CD8-positive, alpha-beta memory T cell (primary cell): ENCODE measurements at places on chromosomes 11 and 22. TPM values are rescaled to one million over a fixed set of nuclear protein-coding genes. Genes with fewer than 3 reads are reported as not detected.

GRCh38 chr11:111462329-111462728 lies 49.9 kb downstream of the BTG4 start:
- H3K4me3 ChIP-seq: no peak overlapping the region
- no peaks in the 10 kb centered on the region for H3K27me3 ChIP-seq
- no peaks in the 10 kb centered on the region for H3K36me3 ChIP-seq
- DNase-seq: no peak
- no peak overlapping the region for H3K27ac ChIP-seq

DNA sequence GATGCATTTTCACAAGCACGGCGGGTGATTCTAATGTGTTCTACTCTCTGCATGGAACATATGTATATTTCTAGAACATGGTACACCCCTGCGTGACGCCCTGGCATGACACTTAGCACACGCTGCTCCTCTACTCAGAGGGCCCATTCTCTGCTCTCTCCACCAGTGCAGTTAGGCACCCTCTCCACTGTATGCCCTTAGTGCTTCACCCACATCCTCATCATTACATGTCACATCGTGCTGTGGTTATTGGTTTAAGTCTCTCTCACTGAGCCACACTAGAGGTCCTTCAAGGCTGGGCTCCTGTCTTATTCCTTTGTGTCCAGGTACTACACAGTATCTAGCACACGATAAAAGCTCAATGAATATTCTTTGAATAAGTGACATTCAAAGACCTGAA lies 16.7 kb downstream of the TMPRSS13 start:
- H3K4me3 ChIP-seq: no peak overlapping the region
- no peaks in the 10 kb centered on the region for H3K27me3 ChIP-seq
- no peaks in the 10 kb centered on the region for H3K4me1 ChIP-seq
- no peak for DNase-seq
- no peaks in the 10 kb centered on the region for H3K36me3 ChIP-seq

DNA sequence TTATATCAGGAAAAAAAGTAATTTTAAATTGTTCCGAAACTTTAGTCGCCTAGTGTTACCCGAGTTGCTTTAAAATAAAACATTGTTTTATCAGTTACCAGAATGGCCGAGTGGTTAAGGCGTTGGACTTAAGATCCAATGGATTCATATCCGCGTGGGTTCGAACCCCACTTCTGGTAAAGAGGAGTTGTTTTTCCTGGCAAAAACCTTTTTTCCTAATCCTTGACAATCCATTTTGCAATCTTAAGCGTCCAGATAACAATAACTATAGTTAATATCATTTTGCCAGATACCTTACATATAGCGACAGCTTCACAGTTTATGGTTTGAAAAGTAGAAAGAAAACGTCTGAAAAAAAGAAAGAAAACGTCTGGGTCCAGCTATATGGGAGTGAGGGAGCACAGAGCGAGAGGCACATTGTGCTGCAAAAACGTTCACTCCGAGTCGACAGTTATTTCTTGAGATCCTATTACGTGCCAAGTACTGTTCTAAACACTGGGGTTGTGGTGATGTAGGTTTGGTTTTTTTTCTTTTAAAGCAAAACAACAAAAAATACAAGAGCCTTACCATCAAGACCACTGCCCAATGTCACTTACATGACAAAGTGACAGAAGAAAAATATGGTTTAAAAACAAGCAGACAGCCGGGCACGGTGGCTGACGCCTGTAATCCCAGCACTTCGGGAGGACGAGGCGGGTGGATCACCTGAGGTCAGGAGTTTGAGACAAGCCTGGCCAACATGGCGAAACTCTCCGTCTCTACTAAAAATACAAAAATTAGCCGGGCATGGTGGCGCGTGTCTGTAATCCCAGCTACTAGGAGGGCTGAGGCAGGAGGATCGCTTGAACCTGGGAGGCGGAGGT lies 40.6 kb downstream of the OR4D9 start:
- no peaks in the 10 kb centered on the region for H3K27me3 ChIP-seq
- H3K27ac ChIP-seq: peak overlapping the region; percentile 69
- DNase-seq: no peak
- peak overlapping the region; percentile 82 for H3K4me3 ChIP-seq

GRCh38 chr22:45212306-45212709 lies 28.4 kb downstream of the KIAA0930 start:
- H3K36me3 ChIP-seq: no peaks in the 10 kb centered on the region
- no peaks in the 10 kb centered on the region for H3K27me3 ChIP-seq
- H3K27ac ChIP-seq: no peak overlapping the region
- H3K4me3 ChIP-seq: no peak overlapping the region
- DNase-seq: peak; percentile 29
- no peaks in the 10 kb centered on the region for H3K4me1 ChIP-seq

DNA sequence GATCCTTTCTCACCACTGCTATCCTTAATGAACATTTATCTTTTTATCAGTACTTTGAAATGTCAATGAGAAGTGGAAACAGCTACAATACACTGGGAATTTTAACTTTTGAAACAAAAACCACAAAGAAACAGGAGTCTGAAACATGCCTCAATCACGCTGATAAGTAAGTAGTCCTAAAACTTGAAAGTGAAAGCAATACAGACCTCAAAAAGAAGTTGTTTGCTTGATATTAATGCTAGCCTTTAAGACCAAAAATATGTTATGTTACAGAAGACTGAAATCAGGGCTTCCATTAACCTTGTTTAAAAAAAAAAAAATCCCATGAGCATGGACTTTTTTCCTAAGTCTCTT lies 21.3 kb downstream of the PHF21A start:
- no peaks in the 10 kb centered on the region for H3K36me3 ChIP-seq
- no peaks in the 10 kb centered on the region for H3K27me3 ChIP-seq
- H3K4me3 ChIP-seq: peak overlapping the region; percentile 21
- H3K4me1 ChIP-seq: peaks cover 11% of the 10 kb centered on the region

- no peaks in the 10 kb centered on the region for H3K27me3 ChIP-seq
- H3K4me1 ChIP-seq: no peaks in the 10 kb centered on the region
- no peak overlapping the region for H3K4me3 ChIP-seq
- no peak for DNase-seq
- no peaks in the 10 kb centered on the region for H3K36me3 ChIP-seq
These were observed 165.0 kb downstream of the RCN1 start for GRCh38 chr11:32255841-32256240.

- H3K27me3 ChIP-seq: no peaks in the 10 kb centered on the region
- DNase-seq: no peak
- H3K36me3 ChIP-seq: no peaks in the 10 kb centered on the region
- H3K27ac ChIP-seq: no peak overlapping the region
- no peak overlapping the region for H3K4me3 ChIP-seq
- no peaks in the 10 kb centered on the region for H3K4me1 ChIP-seq
These were observed 8.1 kb upstream of the SLC22A12 start for GRCh38 chr11:64582885-64583284.

- no peaks in the 10 kb centered on the region for H3K27me3 ChIP-seq
- no peak overlapping the region for H3K4me3 ChIP-seq
- H3K4me1 ChIP-seq: no peaks in the 10 kb centered on the region
- no peak overlapping the region for H3K27ac ChIP-seq
- DNase-seq: no peak
These were observed 44.0 kb upstream of the CSNK2A3 start for GRCh38 chr11:11397036-11397415.

DNA sequence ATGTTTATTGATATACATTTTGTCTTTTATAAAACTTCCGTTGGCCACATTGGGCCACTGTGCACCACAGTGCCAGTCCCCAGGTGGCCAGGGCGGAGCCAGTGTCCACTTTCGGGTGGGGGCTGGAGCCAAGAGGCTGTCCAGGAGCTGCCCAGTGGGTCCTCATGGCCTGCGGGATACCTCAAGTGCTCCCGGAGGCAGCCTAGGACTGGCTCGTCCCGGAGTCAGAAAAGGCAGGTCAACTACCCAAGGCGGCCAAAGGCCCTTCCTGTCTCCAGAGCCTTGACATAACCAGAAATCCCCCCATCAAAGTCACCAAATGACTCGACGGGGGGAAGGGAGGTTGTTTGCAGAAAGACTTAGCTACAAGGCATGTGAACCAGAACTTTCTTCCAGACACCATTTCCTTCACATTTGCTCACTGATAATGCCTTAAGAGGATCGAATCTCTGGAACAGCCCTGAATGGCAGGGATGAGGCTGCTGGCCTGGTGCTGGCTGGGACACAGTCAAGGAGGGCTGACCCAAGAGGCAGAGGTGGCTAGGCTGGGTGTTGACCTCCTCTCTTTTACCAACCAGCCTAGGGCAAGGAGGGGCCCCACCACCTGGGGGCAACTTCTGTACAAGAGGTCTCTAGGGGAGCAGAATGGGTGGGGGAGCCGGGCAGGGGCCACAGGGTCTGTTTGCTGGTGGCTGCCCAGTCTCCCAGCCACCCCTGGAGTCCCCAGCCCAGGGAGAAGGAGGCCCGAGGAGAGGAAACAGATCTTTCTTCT lies 8.4 kb downstream of the MRGPRF start:
- H3K4me1 ChIP-seq: no peaks in the 10 kb centered on the region
- no peak overlapping the region for H3K4me3 ChIP-seq
- H3K27me3 ChIP-seq: no peaks in the 10 kb centered on the region
- no peak overlapping the region for H3K27ac ChIP-seq
- DNase-seq: no peak

DNA sequence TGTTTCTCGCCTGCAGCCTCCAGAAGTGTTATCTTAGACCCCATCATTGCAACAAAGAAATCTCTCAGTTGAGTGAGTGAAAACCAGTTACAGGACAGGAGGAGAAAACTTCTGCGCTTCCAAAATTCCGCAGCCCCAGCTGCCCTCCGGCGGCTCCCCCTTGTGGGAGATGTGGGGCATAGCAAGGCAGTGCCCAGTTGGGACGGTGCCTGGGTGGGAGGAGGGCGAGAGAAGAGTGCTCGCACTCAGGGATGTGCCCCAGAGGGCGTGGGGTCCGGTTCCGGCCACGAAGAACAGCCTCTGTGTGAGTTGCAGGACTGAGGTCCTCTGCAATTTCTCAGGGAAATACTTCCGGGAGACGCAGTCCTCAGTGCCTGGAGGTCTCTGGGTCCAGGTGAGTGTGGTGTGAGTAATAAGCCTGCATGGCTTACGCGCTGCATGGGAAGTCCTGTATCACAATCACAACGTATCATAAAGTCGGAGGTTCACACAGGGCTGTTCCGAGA lies 87.0 kb upstream of the BLID start:
- H3K27ac ChIP-seq: no peak overlapping the region
- no peaks in the 10 kb centered on the region for H3K4me1 ChIP-seq
- DNase-seq: peak; percentile 0
- no peak overlapping the region for H3K4me3 ChIP-seq
- no peaks in the 10 kb centered on the region for H3K36me3 ChIP-seq

DNA sequence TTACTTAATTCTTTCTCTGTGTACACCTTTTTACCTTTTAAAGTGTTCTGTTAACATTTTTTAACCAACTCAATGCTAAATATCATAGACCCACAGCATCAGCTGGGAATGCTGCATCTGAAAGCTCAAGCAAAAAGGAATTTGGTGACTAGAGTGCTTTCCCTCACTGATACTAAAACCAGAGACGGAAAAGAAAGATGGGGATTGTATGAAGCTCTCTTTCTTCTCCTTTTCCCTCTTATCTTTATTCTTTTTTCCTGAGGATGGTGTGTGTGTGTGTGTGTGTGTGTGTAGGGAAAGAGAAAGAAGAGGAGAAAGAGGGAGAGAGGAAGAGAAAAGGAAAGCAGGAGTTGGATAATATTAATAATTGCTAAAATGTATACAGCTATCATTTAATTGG lies 4.1 kb upstream of the SIK2 start:
- H3K27me3 ChIP-seq: no peaks in the 10 kb centered on the region
- H3K36me3 ChIP-seq: no peaks in the 10 kb centered on the region
- no peak for DNase-seq
- no peak overlapping the region for H3K27ac ChIP-seq
- H3K4me1 ChIP-seq: peaks cover 8% of the 10 kb centered on the region

- H3K36me3 ChIP-seq: peaks cover 4% of the 10 kb centered on the region
- no peak overlapping the region for H3K4me3 ChIP-seq
- H3K27ac ChIP-seq: no peak overlapping the region
- peaks cover 6% of the 10 kb centered on the region for H3K4me1 ChIP-seq
These were observed 10.8 kb downstream of the TMEM258 start for GRCh38 chr11:61781585-61781984.

GRCh38 chr11:98600103-98600502 lies 420.6 kb upstream of the CNTN5 start:
- H3K36me3 ChIP-seq: no peaks in the 10 kb centered on the region
- no peak overlapping the region for H3K4me3 ChIP-seq
- no peaks in the 10 kb centered on the region for H3K4me1 ChIP-seq
- DNase-seq: no peak
- no peak overlapping the region for H3K27ac ChIP-seq
- H3K27me3 ChIP-seq: no peaks in the 10 kb centered on the region

DNA sequence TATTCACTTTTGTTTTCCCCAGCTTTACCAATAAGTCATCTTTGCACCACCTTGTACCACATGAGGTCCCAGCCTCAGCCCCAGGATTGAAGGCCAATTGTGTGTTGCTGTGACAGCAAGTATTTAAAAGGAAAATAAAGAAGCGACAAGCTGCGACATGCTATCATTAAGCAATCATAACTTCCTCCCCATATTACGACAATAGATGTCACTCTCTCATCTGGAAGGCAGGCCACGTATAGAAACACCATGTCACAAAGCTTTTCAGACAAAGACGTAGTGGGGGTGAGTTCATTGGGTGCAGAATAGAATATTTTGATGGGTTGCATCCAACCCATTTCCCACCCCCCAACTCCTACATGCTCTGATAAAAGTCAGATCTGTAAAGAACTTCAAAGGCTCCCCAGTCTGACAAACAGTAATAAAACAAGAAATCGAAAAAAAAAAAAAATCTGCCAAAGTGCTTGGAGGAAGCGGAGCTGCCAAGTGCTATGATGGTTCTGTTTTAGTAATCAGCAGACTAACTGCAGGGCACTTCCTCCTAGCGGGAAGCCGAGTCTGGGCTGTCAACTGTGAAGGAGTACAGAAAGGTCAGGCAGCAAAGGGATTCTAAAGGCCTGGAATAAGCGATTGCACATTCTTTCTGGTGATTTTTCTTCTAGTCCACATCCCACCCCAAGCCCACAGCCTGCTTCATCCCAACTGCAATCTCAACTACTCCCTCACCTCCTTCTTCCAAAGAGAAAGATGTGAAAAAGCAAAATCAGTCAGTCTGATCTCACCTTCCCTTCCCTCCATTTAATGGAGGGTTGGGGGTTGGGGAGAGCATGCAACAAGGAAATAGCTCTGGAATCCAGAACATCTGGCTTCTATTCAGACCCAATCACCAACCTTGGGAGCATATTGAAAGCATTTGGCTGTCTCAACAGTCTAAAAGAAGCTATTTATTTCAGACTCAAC lies 131.4 kb upstream of the UBASH3B start:
- DNase-seq: no peak
- H3K27ac ChIP-seq: no peak overlapping the region
- no peaks in the 10 kb centered on the region for H3K36me3 ChIP-seq
- H3K27me3 ChIP-seq: no peaks in the 10 kb centered on the region
- no peak overlapping the region for H3K4me3 ChIP-seq

- no peak overlapping the region for H3K27ac ChIP-seq
- H3K27me3 ChIP-seq: no peaks in the 10 kb centered on the region
- peaks cover 16% of the 10 kb centered on the region for H3K4me1 ChIP-seq
These were observed 38.2 kb downstream of the PITPNB start for GRCh38 chr22:27880778-27881394.

The CHRM1 gene
- not detected for total RNA-seq

The ATP5MG gene
- 280 TPM for total RNA-seq
